Stimulated activated CD8-positive, alpha-beta memory T cell treated with anti-CD3 and anti-CD28 coated beads, Interleukin-7, amount 100 ng/mL, for 4 hours (primary cell): ENCODE measurements at places on chromosomes 5 and 9.

DNA sequence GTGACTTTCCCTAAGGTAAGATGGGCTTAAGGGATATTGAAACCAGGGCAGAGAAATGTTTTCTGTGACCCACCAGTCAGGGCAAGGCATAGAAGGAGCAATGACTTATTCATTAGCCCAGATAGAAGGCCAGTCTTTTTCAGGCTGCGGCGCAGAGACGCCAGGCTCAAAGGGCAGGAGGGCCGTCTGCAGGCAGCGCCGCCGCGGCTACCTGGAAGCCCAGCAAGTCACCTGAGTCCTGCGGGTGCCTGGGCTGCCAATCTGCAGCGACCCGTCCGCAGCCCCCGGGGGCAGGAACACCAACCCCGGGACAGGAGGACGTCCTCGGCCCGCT, 322 bp upstream of the SH3GL2 start:
- DNase-seq = no peak

GRCh38 chr5:152987131-152987530, 503.3 kb upstream of the GRIA1 start:
- no peak for DNase-seq

- no peak for DNase-seq
Observed at GRCh38 chr5:96151891-96152290, 190.2 kb upstream of the ELL2 start.

- no peak for DNase-seq
Observed at GRCh38 chr5:36733183-36733582, 126.8 kb downstream of the SLC1A3 start.

GRCh38 chr5:168238463-168238862, 53.0 kb upstream of the WWC1 start:
- no peak for DNase-seq

DNA sequence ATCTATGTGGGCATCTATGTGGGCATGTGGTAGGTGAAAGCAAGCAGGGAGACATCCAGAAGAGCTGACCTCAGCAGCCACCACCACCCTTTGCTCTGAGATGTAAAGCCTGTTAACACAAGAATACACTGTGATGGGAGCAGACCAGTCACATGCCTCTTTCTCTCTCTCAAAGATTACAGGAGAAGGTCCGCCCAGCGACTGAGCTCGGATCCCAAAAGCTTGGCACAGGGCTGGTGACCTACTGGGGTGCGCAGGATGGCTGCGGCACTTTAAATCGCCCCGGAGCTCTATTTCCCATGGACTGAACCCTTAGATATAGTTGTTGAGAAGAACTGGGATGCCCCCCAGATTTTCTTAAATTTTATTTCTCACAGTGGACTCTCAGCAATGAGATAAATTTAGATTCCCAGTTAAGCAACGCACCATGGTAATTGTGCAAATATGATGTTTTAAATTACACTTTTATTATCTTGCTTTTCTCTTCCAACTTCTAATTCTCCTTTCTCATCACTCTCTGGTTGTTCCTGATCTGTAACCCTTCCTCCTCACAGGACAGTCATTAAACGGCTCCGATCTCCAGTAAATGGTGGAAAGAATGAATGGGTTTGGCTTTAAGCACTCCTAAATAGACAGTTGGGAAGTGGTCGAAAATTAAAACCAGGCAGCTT, 37.7 kb upstream of the ICE1 start:
- DNase-seq = no peak

GRCh38 chr5:35047785-35048404, at the start of gene AGXT2:
Gene AGXT2 (minus strand): TSS chr5:35047949. CDS start chr5:35047892, 57 bp downstream.
- no peak for DNase-seq

DNA sequence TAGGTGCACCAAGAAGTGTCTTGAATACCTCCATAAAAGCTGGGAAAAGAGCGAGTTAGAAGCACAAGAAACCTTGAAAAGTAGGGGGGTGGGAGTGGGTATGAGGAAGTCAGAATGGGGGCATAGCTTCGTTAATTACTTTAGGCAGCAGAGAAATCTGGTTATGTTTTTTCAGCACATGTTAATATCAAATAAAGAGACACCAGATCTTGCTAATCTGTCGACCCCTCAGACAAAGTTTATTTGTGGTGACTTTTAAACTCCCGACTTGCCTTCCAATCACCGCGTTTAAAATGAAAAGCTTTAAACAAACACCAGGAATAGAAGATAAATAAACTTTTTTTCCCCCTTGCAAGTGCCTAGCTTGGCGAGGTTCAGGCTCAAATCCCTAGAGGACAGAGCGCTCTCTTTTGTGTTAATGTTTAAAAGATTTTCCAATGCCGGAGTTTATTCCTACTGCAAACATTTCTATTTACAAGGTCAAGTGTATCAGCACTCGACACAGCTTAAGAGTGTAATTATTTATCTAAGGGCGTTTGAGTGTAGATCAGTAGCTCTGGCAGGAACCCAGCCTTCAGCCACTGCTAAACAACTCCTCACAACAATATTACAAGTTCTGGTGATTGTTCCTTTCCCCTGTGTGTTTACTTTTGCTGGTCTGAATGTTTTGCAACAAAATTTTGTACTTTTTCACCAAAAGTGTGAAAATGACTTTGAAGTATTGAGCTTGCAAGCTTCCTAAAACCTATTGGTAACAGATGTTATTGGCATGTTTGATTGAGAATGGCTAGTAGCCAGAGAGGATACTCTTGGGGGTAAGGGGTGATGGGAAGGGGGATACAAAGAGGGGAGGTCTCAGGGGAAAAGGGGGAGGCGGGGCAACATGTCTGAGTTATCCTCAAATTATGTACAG, 3.8 kb downstream of the GAS1 start:
- no peak for DNase-seq

DNA sequence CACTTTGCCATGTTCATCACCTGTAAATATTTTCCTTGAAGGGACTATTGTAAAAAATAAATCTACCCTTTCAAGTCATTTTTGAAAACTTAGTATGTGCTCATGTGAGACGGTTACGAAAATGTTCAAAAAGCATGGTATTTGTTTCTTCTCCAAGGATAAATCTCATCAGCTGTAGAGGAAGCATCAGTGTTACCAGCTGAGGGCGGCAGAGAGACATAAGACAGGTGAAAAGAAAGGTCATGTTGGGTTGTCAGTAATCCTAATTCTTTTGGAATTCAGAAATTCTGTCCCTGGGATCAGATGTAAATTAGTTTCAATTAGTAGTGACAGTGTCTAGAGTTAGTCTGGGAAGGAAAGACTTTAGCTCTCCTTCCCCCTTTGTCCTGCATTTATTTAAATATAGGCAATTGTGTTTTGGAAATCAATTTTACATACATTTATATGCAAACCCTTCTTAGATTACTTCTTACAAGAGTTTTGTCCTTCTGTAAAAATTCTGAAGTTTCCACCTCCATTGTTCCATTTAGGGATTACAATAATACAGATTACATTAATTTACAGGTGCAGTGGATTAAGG, 791.9 kb upstream of the CDH6 start:
- no peak for DNase-seq

DNA sequence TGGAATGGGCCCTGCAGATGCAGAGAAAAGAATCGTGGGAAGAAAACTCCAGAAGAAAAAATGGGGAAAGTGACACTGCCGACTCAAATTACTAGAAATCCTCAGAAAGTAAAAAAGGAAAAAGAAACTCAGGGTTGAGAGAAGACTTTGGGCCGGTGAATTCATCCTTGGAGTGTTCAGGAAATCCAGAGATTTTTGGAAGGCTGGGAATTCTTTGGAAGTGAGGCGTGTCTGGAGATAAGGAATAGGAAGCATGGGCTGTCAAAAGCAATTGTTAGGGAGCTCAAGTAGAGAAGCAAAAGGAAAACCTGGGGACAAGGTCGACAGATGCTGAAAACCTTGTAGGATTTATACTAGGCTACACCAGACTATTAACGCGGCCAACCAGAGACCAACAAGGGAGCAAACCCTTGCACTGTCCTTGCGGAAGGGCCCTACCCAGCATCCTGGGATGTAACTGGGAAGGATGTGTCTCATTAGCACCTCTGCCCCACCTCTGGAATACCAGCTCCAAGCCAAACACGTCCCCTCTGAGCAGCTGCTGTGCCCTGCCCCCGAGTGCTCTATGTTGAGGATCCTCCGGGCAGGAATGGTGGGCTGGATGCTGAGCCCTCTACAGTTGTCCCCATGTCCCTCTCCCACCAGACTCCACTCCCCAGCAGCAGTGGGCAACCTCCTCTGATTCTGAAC, 11.6 kb downstream of the DAB2IP start:
- no peak for DNase-seq

DNA sequence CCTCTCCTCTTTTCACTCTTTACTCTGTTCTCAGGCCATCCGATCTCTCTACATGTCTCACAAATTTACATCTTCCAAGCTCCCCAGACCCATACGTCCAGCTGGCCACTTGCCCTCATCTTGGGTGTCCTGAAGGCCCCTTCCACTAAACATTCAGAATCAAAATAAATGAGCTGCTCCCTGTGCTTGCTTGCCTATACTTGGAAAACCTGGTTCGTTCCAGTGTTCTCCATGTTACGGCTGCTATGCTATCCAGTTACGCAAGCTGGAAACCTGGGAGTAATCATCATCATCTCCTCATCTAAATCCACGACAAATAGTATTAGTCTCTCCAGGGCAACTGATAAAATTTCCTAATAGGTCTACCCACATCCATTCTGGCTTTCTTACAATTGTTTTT, 165.0 kb upstream of the FBXL17 start:
- no peak for DNase-seq

GRCh38 chr9:122115176-122116035, 22.3 kb upstream of the TTLL11 start:
- DNase-seq = no peak
